Islet precursor cell (in vitro differentiated cells): ENCODE measurements at places on chromosomes 6 and 20.

GRCh38 chr6:68730291-68731054 is 95.4 kb downstream of the ADGRB3 start:
- no peak for DNase-seq

GRCh38 chr6:100078509-100078908 is 84.5 kb upstream of the MCHR2 start:
- peak; percentile 72 for DNase-seq

DNA sequence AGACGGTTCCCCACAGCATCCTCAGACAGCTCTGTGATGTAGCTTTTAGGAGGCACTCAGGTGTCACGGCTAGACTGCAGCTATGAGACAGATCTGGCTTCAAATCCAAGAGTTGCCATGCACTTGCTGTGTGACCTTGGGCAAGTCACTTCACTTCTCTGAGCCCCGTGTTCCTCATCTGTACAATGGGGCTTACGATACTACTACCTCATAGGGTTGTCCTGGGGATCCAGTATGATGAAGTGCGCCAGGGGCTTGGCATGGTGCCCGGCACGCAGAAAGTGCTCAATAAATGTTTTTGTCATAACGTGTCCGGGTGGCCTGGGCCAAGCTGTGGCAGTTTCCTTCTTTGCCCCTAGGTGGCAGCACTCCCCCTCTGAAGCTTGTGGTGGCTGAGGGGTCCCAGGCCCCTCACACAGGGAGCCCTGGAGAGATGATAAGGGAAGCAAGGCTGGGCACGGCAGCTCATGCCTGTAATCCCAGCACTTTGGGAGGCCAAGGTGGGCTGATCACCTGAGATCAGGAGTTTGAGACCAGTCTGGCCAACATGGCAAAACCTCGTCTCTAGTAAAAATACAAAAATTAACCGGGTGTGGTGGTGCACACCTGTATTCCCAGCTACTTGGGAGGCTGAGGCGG is 19.1 kb upstream of the CHMP4B start:
- peak; percentile 67 for DNase-seq

GRCh38 chr20:13515796-13516558 is 122.8 kb downstream of the TASP1 start:
- DNase-seq = no peak

- no peak for DNase-seq
Measured at GRCh38 chr20:59923514-59923913, 9.9 kb downstream of the SYCP2 start.

- no peak for DNase-seq
Measured at GRCh38 chr6:134846031-134846430, 103.9 kb downstream of the ALDH8A1 start.

DNA sequence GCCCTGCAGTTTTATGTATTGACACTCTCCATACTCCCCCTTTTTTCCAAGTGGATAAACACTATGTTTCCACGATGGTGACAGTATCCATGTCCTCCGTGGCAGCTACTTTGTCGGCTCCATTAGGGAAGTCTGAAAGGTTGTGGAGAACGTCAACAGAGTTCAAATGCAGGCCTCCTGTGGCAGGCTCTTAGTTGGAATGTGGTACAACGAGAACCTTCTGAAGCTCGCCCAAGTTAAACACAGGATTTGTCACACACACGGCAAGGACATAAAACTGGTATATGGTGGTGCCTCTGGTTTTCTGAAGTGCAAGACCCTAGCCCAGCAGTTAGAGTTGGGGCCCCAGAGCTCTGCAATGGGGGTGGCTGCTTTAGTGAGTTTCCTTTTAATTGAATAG is 187.0 kb upstream of the TAB2 start:
- peak; percentile 68 for DNase-seq

GRCh38 chr20:4508773-4509172 is 212.9 kb upstream of the PRND start:
- DNase-seq = no peak

DNA sequence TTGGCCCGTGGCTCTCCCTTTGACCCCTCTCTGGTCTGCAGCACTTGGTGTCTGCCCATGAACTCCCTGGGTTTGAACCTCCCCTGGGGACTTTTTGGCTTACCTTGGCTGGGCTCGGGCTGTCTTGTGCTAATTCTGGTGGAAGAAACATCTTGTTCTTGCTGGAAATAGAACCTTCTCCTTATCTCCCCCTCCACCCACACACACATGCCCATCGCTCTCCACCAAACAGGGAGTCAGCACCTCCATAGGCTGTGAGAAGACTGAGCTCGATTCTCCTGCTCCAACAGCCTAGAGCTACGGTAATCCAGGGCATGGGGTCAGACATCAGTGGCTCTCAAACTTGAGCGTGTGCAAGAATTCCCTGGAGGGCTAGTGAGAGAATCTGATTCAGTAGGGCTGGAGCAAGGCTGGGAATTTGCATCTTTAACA is 114.4 kb upstream of the SLC22A23 start:
- no peak for DNase-seq

DNA sequence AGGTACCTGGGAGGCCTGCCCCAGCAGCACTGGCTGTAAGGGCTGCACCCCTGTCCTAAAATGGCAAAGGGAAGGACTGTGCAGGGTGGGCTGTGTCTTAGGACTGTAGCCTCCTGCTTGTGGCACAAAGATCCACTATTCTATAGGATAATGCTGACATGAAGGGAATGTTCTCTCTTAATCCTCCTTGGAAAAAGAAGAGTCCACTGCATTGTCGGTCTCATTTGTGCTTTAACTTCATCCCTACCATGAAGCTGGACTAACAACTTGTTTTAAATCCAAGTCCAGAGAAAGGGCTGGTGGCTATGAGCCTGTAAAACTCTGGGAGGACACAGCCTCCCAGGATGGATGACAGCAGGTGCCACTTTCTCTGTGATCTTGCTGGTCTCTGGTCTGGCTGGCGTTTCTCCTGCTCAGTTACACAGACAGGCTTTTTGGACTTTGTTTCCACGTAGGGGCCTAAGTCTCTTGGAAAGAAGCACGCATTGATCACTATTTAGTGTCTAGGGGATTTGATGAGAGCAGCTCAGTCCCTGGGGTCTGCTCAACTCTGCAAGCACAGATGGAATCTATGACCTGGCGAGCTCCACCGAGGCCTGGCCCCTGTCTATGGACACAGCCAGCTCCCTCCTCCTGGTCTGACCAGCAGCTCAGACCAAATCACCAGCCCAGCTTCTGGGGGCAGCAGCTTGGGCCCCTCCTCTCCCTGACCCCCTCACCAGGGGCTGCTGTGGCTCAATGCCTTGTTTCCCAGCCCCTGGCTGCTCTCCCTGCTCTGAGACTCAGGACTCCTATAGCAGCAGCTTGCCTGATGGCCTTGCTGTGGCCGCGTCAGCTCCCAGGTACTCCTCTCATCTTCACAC is 4.8 kb downstream of the CST3 start:
- DNase-seq = no peak

DNA sequence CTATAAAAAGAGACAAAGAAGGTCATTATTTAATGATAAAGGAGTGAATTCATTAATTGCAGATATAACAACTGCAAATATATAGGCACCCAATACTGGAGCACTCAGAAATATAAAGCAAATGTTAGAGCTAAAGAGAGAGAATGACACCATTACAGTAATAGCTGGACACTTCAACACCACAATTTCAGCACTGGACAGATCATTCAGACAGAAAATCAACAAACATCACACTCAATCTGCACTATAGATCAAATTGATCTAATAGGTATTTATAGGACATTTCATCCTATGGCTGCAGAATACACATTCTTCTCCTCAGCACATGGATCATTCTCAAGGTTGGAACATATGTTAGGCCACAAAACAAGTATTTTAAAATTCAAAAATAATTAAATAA is 72.7 kb downstream of the MAP7 start:
- DNase-seq = no peak

DNA sequence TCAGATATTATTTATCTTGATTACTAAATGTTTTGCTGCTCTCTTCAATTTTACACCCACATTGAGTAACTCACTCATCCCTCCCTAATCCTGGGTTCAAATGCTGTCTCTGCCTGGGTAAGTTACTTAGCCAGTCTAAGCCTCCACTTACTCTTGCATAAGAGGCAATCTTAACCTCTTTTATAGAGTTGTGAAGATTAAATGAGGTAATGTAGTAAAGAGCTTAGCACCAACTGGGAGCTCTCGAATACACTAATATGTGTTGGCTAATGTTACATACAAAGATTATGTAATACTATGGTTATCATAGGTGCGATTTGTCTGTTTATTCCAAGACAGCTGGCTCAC is 134.4 kb upstream of the STMND1 start:
- DNase-seq = no peak

DNA sequence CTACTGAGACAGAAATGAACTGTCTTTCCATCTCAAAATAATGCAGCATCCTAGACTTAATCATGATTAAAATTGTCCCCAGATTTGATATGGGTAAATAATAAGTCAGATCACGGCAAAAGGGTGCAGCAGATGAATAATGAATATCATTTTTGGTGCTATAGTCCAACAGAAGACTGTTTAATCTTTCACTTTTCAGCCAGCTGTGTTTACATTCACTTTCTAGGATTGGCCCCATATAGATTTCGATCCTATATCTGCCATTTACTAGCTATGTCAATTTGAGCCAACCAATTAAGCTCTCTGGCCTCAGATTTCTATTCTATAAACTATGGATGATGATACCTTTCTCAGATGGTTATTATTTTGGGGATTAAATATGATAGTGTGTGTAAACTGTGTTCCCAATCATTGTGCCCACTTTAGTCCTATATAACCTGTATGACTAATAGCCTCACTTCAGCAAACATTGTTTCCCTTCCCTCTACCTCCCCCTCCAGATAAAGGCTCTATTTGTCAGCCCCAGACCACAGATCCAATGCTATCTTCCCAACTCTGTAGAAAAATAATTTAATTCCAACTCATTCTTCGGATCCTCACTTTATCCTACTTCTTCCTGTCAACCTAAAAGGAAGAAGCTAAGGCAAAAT is 53.6 kb upstream of the NT5E start:
- no peak for DNase-seq

- no peak for DNase-seq
Measured at GRCh38 chr6:85364344-85364743, 85.5 kb upstream of the NT5E start.

- DNase-seq = no peak
Measured at GRCh38 chr6:15356179-15356578, 110.3 kb downstream of the JARID2 start.

- no peak for DNase-seq
Measured at GRCh38 chr20:46123482-46124245, 5.5 kb downstream of the CD40 start.
